ENCODE measurements at places on chromosomes 3 and 15.

GRCh38 chr15:49040151-49040550 lies 6.1 kb downstream of the SECISBP2L start:
- no peak for DNase-seq

DNA sequence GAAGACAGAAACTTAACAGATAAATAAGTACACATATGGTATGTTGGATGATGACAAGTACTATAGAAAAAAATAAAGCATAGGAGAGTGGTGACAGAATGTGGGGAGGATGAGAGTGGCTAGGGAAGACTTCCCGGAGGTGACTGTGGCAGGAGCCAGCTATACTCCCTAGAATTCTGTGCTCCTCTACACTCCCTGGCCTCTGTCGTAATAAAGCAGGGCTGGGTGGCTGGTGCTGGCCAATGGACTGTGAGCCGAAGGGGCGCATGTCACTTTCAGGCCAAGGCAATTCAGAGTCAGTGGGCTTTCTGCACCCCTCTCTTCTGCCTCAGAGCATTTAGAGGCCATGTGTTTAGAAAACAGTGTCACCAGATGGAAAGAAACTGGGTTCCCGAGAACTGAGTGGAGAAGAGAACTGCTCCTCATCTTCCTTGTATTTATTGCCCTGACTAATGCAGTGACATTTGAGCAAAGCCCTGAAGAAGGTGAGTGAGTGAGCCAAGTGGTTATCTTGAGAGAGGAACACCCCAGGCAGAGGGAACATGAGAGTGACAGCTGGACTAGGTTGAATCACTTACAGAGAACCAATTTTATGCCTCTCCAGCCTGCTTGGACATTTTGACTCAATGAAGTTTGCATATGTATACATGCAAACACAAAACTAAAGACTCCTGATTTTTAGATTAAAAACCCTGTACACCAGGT lies 5.2 kb upstream of the VPS8 start:
- no peak for DNase-seq

GRCh38 chr15:75069301-75069925 lies 46.0 kb downstream of the PPCDC start:
- no peak for DNase-seq

GRCh38 chr15:45262906-45263461 lies 10.9 kb downstream of the SLC28A2 start:
- DNase-seq = no peak

- DNase-seq = no peak
Observed at GRCh38 chr3:197680955-197681521, 55.7 kb downstream of the RUBCN start.

DNA sequence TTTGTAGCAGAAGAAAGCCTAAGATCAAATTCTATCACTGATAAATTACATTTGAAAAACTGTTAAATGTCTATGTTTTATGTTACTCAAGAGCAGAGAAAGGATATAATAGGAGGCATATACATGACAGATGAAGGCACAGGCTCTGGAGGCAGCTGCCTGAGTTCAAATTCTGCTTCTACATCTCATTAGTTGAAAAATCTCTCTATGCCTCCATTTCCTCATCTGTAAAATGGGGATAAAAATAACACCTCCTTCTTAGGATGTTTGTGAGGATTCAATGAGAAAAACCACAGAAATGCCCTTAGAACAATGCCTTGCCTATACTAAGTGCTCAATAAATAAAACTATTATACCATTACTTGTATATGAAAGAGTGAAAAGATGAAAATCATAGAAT lies 21.0 kb downstream of the TP53BP1 start:
- no peak for DNase-seq

GRCh38 chr3:156240642-156241041 lies 120.3 kb downstream of the KCNAB1 start:
- no peak for DNase-seq

GRCh38 chr3:160150066-160150465 lies 75.2 kb upstream of the C3orf80 start:
- no peak for DNase-seq

DNA sequence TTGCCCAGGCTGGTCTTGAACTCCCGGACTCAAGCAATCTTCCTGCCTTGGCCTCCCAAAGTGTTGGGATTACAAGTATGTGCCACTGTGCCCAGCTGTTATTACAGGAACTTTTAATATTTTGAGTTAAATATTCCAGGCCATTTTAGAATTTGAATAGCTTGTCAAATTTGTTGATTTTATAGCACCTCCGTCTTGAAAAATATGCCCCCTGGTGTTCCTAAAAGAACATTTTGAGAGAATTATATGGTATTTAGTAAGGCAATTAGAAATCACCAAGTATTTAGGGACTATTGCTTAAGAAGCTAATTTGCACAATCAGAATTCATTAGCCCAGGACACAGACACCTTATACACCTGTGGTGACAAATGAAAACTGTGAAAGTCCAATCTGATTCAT lies 23.7 kb downstream of the PDE8A start:
- no peak for DNase-seq

DNA sequence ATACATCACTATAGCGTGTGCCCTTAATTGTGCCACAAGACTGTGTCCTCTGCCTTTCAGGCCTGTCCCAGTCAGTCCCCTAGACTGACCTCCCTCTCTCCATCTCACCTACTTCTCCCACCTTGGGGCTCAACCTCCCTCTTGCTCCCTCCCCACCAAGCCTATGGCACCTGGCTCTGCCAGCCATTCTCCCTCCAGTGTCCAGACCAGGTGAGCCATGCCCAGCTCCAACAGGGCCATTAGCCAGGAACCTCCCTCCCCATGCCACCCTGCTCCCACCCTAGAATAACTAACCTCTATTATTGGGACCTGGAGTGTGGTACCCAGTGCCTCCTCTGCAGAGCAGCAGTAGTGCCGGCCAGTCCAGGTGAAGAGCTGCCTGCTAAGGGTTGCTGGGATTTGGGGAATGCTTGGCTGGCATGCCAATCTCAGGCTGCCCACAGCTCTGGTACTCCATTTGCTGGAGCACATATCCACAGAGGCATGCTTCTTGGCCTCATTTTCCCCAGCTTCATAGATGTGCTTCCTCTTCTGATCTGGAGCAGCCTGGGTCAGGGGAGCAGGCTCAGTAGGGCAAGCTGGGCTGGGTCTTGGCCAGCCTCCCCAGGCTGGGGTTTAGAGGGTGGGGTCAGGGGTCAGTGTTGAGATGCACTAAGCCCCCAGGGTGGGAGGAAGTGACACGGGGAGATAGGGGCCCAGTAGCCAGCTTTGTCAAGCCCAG lies 38.8 kb downstream of the SAXO2 start:
- no peak for DNase-seq

DNA sequence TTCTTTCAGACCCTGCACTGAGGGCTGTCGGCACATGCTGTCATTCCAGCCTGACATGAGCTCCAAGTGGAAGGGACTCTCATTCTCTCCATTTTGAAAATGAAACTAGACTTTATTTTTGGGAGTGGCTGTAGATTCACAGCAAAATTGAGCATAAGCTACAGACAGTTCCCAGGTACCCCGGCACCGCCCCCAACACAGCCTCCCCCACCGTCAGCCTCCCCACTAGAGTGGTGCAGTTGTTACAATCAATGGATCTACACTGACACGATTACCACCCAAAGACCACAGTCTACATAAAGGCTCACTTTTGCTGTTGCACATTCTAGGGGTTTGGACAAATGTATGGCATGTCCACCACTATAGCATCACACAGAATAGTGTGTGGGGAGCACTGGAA lies 29.5 kb upstream of the FGD5 start:
- no peak for DNase-seq

DNA sequence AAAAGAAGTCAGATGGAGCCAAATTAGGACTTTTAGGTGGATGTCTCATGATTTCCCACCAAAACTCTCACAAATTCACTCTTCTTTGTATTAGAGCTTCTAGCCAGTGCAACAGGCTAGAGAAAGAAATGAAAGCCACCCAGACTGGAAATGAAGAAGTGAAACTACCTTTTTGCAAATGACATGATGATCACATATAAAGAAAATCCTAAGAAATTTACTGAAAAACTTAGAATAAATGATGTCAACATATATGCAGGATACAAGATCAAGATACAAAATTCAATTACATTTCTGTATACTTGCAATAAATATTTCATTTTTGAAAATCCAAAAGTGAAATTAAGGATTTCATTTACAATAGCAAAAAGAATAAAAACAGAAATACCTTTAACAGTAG lies 110.8 kb downstream of the LRIG1 start:
- no peak for DNase-seq

DNA sequence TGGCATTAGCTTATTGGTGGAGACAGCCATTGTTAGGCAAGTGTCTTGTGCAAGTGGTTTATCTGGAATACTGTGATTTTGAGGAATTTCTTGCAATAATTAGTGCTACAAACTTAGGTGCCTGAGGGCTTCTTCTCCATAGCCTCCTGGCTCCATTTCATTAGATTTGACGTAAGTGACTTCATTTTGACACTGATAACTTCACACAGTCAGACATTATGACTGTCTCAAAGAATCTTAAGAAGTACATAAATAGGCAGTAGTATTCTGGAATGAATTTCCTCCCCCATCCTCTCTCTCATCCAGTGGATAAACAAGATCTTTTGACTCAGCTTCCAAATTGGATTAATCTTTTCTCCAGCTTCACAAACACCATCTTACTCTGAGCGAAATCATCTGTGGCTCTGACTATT lies 19.0 kb downstream of the ARL14 start:
- DNase-seq = no peak

DNA sequence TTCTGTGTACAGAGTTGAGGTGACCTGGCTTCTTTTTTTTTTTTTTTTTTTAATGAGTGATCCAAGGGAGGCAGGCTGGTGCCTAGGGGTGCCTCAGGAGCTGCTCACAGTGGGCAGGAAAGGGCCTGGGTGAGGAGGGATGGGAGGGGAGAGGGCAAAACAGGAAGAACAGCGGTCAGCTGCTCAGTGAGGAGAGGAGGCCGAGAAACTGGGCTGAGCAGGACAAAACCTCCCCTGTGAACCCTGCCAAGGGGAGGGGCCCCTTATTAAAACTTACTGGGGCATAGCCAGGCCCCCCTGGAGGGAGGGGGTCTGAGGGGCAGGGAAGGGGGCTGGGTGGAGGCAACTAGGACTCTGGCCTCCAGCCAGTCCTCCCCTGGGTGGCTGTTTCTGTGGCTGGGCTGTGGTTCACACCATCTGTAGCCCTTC lies 3.5 kb downstream of the PLEKHO2 start:
- no peak for DNase-seq

DNA sequence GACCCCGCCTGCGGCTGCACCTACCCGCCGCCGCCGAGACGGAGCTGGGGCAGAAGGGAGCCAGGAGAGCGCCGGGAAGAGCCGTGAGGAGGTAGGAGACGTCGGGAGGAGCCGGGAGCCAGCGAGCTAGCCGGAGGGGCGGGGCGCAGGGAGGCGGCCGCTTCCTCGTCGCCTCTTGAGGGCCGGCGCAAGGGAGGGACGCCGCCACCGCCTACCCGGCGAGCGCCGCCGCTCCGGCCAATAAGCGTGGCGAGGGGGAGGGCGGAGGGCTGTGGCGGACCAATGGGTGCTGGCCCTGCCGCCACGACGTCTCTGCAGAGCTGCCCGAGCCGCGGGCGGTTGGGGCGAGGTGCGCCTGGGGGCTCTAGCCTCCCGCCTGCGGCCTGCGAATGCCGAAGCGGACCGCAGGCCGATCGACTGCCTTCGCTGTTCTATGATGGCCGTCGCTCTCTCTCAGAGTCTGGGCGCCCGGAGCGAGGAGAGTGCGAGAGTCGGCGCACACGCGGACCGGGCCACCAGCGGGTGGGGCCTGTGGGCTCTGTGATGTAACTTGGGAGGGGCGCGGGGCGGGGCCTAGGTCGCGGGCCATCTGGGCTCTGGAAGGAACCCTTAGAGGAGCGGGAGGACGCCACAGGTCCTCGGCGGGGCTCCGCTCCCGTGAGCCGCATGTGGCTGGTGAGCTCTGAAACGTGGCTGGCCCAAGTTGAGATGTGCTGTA lies 72.7 kb upstream of the MAP4 start:
- peak; percentile 84 for DNase-seq

GRCh38 chr15:62816342-62817069 lies 226.0 kb upstream of the TPM1 start:
- DNase-seq = no peak

GRCh38 chr15:99437315-99438223 lies 128.2 kb upstream of the MEF2A start:
- no peak for DNase-seq

- DNase-seq = no peak
Observed at GRCh38 chr3:102081572-102082289, 232.4 kb downstream of the NFKBIZ start.

GRCh38 chr3:71262364-71263265 lies 320.9 kb downstream of the FOXP1 start:
- DNase-seq = no peak

DNA sequence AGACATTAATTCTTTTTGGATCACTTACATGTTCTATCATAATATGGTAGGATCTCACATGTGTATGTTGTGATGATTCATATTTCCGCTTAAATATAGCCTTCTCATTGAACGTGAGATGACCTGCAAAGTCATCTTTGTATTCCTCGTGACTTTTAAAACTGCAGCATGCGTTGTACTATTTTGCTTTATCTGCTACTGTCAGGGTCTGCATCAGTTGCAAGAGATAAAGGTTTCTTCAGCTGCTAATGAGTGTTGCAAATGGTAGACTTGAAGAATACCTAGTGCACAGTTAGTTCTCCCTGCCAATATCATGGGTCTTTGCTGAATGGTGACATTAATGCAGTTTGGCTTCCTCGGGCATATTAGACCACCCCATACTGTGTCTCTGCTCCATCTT lies 31.8 kb downstream of the REC114 start:
- DNase-seq = no peak

DNA sequence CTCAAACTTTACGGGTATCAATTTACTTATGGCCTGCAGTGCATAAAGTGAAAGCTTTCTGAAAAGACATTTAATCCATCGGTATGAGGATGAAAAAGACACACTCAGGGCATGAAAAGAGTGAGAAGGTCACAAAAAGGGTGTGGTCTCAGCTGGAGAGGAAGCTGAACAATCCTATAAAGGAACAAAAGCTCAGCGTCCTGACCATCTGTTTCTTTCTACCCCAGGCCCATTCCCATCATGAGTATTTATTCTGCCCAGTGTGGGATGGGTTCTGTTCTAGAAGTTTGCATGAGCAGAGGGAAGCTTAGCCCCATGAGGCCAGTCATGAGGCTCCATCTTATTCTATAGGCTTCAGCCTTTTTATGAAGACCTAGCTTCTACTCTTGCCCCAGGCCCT lies 144.6 kb downstream of the LPP start:
- DNase-seq = no peak

- peak; percentile 68 for DNase-seq
Observed at GRCh38 chr15:23566071-23566554, 639 bp downstream of the MKRN3 start.

- no peak for DNase-seq
Observed at GRCh38 chr3:37811625-37812498, 49.8 kb upstream of the CTDSPL start.

Measured in NCI-H2171 (cell line).